ENCODE measurements at places on chromosomes 6 and 20.
A peak's percentile ranks its signal among the peaks of the same experiment; 100 is the strongest.

DNA sequence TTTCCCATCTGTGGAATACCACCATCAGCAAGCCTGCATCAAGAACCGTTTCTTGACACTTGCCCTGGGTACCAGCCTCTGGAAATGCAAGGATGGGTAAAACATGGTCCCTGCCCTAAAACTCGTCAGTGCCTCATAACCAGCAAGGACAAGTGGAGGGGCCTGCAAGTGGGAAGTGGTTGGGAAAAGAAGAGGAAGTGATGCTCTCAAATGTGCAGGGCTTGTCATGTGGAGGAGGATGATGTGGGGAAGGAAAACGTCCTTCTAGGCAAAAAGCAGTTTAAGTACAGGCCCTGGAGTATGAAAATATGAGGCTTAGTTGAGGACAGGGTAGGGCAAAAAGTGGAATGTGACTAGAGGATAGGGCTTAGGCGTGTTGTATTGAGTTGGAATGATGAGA is 19.0 kb downstream of the RREB1 start:
- DNase-seq: no peak

- DNase-seq: peak; percentile 15
These were observed 34.4 kb upstream of the MRPS10 start for GRCh38 chr6:42251911-42252637.

- peak; percentile 21 for DNase-seq
These were observed 55.0 kb downstream of the GNAS start for GRCh38 chr20:58907320-58908137.

- no peak for DNase-seq
These were observed 383.3 kb downstream of the TAF4 start for GRCh38 chr20:61682114-61682995.

DNA sequence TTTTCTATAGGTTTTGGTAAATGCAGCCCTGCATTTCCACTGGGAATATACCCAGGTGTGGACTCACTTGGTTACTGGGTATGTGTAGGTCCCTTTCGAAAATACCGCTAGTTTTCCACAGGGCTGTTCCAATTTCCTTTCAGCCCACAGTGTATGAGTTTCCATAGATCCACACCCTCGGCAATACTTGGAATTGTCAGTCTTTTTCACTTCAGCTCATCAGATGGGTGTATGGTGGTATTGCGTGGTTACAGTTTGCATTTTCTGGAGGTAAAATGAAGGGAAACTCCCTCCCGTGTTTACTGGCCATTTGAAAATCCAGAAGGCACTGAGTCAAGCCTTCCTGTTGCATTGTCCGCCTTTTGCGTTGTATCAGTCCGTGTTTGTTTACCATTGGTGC is 453.6 kb downstream of the CDH26 start:
- no peak for DNase-seq

GRCh38 chr6:35139924-35140638 is 1.1 kb downstream of the TCP11 start:
- DNase-seq: peak; percentile 55

DNA sequence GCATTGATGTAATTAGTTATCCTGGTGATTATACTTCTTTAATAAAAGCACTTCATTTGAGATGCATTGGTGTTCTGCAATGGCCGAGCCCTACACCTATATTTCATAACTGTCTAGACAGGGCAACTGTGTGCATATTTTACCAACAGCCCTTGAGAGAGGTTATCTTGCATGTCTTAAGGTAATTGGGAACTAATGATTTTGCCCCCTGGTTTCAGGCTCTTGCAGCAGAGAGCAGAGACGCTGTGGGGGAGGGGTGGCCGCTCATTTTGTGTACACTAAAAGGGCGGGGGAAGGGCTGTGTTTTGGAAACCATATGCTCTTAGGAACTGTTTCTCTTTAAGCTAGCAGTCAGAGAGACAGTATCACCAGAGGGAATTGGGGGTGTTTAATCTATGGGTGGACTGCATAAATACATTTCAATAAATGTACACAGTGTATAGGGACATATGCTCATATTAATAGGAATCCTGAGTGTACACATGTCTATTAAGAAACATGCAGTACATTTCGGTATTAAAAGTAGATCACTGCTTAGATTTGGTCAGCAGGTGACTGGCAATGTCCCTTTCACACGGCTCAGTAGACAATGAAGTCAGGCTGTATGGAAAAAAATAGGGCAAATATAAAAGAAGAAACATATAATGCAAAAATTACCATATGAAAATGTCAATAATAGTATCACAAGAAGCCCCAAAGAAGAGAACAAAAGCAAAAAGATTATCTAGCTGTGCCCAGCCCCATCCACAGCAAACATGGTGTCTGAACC is 402.9 kb upstream of the CITED2 start:
- peak; percentile 42 for DNase-seq

- no peak for DNase-seq
These were observed 28.6 kb upstream of the MOCS1 start for GRCh38 chr6:39962831-39963230.

DNA sequence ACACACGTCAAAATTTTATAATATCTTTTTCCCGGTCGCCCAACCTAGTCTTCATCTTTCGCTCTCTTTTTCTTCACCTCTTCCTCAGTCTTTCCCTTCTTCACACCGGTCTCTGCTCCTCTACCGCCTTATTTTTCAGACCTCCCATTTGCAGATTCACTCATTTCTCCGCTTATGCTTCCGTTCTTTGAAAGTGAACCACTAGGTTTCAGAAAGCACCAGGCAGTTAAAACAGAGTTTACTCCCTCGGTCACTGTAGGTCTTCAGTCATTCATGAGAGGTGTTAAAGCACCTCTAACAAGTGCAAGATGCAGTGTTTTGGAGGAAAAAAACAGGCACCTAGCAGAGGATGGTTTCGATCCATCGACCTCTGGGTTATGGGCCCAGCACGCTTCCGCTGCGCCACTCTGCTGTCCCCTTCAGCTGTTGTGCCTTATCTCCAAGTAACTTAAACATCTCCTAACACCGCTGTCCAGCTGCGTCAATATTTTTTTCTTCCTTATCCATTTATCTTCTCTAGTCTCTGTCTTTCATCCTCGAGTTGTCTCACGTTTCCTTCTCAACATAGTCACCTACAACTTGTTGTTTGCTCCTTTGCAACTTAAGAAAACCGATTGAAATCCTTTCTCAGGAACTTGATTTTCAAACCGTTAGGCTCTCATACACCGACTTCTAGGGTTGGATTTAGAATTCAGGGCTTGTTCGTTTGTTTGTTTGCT is 119.7 kb upstream of the ZNF184 start:
- DNase-seq: peak; percentile 89

DNA sequence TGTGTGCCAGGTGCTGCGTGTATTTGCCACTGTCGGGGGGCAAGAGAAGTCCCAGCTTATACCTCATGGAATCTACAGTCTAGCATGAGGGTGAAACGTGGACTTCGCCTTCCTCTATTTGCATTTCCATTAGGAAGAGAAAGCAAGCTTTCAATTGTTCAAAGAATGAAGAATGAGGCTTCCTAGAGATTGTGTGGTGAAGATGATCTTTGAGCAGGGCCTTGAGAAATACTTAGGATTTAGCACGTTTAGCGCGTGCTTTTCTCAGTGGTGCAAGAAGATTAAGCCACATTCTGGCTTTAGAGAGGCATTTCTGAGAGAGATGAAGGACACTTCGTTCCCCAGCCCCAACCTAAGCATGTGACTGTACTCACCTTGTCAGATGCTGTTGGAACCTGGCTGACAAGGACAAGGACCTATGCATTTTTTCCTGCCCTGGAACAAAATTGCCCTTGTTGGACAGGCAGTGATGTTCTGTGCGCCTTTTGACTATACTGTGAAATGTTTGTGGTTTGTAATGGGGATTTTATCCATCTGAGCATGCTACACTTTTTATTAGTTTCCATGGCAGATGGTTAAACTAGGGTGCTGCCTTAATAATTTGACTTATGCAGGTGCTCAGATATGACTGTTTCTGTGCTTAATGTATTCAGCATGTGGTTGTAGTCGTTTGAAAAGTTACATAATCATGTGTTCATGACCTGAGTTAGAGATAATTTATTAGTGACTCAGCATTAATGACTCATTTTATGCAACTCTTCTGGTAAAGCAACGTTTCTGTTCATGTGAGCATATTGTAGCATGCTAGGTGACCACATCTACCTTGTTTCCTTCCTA is 10.7 kb downstream of the TULP4 start:
- no peak for DNase-seq

DNA sequence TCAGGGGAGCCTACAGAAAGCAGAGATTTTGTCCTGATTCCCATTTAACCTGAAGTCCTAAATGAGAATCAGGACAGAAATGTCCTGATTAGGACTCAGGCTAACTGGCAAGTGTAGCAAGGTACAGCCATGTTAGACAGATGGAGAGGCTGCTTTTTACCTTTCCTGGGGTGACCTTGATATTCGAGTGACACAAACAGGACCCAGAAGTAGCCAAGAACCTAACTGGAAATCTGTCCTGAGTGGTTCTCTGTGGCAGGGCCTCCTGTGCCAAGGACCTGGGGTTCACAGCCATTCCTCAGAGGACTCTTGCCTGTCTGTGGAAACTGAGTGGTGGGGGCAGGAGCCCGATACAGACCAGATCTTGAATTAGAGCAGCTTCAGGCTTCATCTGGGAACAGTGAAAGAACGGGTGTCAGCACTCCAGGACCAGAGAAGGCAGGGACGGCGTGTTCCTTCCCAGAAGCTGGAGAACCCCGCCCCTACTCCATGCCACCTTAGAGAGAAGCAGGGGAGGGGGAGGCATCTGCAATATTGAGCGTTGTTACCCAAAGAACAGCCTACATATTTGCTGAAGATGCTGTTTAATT is 4.3 kb upstream of the FUCA2 start:
- no peak for DNase-seq

DNA sequence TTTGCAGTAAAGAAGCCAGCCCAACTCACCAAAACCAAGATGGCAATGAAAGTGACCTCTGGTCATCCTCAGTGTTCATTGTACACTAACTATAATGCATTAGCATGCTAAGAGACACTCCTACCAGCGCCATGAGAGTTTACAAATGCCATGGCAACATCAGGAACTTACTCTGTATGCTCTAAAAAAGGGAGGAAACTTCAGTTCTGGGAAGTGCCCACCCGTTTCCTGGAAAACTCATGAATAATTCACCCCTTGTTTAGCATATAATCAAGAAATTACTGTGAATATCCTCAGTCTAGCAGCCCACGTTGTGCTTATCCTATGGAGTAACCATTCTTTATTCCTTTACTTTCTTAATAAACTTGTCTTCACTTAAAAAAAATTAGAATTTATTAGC is 19.4 kb upstream of the TRERF1 start:
- DNase-seq: no peak

- no peak for DNase-seq
These were observed 242.1 kb downstream of the SOD2 start for GRCh38 chr6:159450815-159451465.

- no peak for DNase-seq
These were observed 64.9 kb upstream of the NUP153 start for GRCh38 chr6:17771609-17772008.

- no peak for DNase-seq
These were observed 47.3 kb downstream of the LRRN4 start for GRCh38 chr20:6006603-6006949.
